ENCODE measurements at places on chromosomes 5 and 9.

- peak; percentile 81 for DNase-seq
Measured at GRCh38 chr9:134775081-134775951, 105.3 kb upstream of the FCN2 start.

DNA sequence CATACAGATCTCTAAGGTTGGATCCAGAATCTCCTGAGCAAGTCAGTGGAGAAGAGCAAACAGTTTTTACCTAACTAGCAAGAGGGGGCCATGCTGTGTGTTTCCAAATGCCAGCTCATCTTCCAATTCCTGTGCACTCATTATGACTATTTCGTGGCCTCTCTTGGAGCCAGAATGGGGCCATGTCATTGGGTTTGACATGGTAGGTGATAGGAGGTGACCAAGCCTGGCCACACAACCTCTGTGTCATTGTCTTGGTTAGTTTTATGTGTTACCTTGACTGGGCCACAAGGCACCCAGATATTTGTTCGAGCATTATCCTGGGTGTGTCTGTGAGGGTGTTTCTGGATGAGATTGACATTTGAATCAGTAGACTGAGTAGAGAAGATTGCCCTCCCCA lies 206.2 kb downstream of the HSPA4 start:
- no peak for DNase-seq

DNA sequence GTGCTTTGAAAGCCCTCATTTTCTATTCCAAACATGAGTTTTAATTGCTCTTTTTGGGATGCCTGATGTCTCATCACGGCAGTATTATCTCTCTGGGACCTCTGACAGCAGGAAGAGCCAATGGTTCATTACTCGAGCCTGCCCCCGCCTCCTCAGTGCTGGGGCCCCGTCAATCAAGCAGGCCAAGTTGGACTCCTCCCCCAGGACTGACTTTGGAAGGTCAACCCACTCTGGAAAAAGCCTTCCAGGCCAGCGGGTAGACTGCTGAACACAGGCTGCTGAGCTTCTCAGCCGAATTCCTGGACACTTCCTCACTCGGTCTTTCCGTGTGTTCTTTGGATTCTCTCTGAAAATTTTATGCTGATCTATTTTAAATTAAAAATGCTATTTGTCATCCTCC lies 9.5 kb upstream of the BARHL1 start:
- no peak for DNase-seq

DNA sequence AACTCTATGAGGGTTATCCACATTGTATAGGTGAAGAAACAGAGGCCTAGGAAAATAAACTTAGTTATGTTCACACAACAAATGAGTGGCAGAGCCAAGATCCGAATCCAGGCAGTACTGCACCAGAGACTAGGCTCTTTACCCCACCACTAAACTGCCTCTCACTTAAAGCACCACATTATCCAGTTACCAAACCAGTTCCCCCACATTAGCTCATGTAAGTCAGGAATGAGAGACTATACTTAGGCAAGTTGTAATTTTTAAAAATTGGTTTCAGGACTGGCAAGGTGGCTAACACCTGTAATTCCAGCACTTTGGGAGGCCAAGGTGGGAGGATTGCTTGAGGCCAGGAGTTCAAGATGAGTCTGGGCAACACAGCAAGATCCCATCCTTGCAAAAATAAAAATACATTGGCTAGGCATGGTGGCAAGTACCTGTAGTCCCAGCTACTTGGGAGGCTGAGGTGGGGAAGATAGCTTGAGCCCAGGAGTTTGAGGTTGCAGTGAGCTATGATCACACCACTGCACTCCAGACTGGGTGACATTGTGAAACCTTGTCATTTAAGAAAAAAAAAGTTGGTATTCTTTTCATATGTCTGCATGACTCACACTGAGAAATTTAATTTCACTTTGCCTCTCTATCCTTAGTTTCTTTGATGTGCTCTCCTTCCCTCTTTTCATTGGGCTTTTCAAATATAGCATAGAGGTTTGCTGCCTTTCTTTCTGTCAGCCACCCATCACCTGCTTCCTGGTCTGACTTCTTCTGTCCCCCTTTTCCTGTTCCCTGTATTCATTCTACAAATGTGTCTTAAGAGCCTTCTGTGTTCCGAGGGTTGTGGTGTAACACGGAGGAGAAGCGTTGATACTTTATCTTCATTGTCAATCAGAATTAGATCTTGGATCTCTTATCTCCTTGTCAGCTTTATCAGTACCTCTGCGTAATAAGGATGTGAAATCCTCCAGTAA lies 64.7 kb downstream of the ERMP1 start:
- no peak for DNase-seq

- no peak for DNase-seq
Measured at GRCh38 chr9:135971892-135972291, 10.7 kb upstream of the UBAC1 start.

GRCh38 chr9:79189511-79189924 lies 382.2 kb upstream of the TLE4 start:
- peak; percentile 77 for DNase-seq

GRCh38 chr5:39513236-39513635 lies 88.5 kb upstream of the DAB2 start:
- peak; percentile 17 for DNase-seq

GRCh38 chr9:98310752-98311392 lies 55.4 kb upstream of the TBC1D2 start:
- no peak for DNase-seq

- DNase-seq: no peak
Measured at GRCh38 chr5:139171779-139172404, 26.3 kb downstream of the SIL1 start.
